ENCODE measurements at places on chromosomes 1 and 21.

GRCh38 chr1:158071138-158071537 is 77.7 kb downstream of the KIRREL1 start:
- DNase-seq, result no peak

DNA sequence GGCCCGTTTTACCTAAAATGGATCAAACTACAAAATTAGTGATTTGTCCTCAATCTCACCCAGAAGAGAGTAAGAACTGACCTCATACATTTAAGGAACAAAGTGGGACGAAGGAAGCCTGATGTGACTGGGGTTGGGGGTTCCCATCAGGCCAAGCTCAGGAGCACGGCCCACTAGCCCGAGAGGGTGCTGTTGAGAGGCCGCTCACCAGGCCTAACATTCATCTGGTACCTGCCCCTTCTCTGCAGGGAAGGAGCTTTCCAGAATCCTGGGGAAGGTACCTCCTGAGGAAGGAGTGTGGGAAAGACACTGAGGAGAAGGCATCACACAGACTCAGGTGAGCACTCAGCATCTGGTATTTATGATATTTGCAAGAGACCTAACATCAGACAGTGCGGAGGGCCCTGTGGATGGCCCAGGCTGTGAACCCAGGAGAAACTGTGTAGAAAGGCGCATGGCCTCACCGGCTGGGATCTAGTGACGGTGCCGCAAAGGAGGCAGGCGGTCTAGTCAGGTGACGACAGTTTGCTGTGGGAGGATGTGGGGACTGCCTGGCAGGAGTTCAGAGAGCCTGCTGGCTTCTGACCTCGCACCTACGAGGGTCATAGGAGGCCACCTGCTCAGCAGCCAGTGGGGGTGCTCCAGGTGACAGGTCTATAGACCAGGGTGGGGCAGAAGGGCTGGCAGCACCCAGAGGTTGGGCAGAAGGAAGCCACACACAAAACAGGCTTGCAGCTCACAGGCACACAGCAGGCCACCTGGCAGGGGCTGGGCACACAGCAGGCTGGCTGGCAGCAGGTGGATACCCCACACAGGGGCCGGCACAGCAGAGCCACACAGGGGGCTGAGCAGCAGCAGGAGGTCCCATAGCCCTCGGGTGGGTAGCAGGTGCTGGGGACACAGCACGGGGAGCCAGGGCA is 543 bp downstream of the KRTAP12-4 start:
- no peak for DNase-seq

DNA sequence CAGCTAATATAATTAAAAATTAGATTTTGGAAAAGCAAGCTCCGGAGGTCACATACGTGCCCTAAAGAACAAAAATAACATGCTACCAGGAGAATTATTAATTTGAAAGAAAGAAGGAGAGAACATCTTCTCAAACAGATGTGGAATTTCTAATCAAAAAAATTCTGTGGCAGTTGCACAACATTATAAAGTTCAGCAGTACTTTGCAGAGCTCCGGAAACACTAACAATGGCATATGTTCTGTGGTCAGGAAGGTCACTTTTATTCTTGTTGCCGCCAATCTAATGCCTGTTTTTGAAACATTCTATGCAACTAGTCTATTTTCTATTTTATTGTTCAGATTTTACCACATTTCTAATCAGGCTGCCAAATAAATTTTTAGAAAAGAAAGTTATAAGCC is 186.8 kb downstream of the SMYD3 start:
- DNase-seq, result no peak

DNA sequence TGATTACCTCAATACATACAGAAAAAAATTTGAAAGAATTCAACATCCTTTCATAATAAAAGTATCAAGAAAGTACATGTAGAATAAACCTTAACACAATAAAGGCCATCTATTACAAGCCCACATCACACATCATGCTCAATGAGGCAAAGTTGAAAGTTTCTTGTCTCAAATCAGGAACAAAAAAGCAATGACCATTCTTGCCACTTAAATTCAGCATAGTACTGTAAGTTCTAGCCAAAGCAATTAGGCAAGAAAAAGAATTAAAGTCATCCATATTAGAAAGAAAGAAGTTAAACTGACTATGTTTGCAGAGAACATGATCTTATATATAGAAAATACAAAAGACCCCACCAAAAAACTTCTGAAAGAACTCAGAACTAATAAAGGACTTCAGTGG is 44.5 kb downstream of the KCNT2 start:
- DNase-seq, result no peak

- no peak for DNase-seq
These were observed 95.0 kb downstream of the RAVER2 start for GRCh38 chr1:64839732-64840405.

DNA sequence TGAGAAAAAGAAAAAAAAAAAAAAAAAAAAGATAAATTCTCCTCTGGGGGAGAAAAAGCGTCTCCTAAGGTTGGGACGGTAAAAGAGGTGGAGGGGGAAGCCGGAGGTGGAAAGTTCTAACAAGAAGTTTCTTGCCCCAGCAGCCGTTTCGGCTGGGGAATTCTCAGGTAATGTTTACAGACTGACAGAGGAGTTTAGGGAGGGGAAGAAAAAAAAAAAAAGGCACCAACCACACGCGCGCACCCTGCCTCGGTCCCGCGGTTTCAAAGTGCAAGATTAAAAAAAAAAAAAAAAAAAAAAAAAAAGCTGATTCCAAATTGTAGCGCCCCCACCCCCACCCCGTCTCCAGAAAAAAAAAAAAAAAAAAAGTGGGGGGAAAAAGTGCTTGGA is 504 bp downstream of the DHRS3 start:
- peak; percentile 65 for DNase-seq

GRCh38 chr1:101293461-101294051 is 56.7 kb downstream of the S1PR1 start:
- DNase-seq, result peak; percentile 44

- no peak for DNase-seq
These were observed 23.3 kb downstream of the NAV1 start for GRCh38 chr1:201562257-201562656.

DNA sequence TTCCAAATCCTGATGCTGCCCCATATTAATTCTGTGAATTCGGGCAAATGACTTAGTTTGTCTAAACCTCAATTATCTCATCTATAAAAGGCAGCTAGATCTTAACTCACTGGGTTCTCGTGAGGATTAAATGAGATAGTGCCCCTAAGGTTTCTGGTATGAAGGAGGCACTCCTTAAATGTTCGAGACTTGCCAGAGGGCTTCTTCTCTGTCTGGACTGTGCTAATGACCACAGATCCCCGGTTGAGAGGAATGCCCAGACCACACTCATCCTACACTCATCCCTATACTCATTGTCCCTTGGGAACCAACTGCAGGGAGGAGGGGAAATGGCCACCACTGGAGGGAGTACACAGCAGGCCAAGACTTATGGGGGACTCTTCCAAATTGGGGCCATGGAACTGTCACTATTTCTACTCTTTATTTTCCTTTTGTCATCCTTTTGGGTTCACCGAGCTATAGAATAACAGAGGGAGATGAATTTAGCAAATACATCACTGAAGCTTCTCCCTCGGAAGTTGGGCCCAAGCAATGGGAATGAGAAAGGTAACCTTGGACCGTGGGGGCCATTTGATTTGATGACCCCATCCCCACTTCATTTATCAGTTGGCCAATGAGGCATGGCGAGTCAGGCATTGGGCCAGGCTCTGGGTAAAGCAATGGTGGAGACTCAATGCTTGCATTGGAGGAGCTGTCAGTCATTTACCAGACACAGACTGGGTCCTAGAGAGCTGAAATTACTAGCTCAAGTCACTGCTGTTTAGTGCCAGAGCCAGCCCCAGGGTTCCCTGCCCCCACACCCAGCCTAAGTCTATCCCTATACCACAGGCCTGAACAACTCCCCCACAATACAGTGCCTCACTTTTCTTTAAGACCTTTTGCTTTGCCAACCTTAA is 5.1 kb downstream of the ATF3 start:
- DNase-seq, result no peak

DNA sequence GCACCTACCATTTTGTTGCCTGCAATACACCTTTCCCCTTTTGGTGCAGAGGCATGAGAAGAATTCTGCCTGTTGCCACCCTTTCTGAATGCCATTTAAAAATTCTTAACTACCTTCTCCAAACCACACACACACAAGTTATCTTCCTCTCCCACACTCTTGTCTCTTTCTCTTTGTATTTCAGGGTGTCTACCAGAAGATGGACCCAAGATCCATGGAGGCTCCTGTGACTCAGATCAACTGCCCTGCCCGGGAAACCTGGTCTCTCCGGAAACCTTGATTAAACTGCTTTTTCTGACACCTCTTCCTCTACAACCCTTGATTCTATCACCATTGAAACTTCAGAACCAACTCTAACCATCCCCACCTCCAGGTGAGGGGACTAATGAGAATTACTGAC is 2.4 kb upstream of the TARS2 start:
- DNase-seq, result no peak

DNA sequence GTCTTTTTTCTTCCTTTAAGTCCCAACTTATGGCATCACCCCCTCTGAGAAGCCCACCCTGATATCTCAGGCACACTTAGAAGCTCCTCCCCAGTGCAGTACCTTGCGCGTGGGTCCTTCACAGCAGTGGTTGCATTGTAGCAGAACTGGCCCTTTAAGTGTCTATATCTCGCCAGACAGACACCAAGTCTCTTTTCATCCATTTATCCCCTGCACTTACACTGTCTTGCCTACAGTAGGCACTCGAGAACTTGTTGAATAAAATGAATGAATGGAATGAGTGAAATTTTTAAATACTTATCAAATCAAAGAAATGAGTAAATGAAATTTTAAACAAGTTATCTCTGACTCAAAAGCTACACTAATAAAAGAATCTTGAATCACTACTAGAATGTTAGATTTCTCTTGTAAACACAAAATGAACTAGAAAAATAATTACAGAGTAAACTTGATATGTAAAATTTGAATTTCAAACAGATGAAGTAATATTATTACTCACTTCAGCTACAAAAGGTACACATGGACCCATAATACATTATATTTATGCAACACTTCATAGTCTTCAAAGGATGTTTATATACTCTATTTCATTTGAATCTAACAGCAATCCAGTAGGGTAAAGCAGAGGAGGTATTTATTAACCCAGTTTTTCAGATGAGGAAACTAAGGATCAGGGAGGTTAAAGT is 54.7 kb upstream of the MAN1A2 start:
- peak; percentile 54 for DNase-seq

GRCh38 chr1:150596095-150596892 is 16.9 kb upstream of the MCL1 start:
- no peak for DNase-seq

GRCh38 chr1:48048980-48049379 is 51.8 kb upstream of the TRABD2B start:
- DNase-seq, result no peak

DNA sequence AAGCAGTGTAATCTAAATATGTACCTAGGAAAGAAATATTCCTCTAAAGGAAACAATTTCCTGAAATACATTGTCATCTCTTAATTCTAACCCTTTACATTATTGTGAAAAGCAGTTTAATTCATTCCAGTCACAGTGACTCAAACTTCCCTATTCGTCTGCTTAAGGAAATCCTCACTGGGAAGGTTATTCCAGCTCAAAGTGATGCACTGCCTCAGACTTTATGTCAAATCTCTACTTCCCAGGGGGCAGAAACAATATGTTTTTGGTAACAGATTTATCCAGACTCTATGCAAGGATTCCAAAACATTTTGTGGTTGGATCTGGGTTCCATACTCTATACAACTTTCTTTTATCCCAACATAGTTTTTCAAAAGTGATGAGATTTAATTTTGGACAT is 145.2 kb downstream of the NTMT2 start:
- DNase-seq, result no peak

GRCh38 chr1:214548988-214549387 is 2.4 kb downstream of the PTPN14 start:
- no peak for DNase-seq

- no peak for DNase-seq
These were observed 11.5 kb downstream of the MCOLN2 start for GRCh38 chr1:84985365-84985764.

DNA sequence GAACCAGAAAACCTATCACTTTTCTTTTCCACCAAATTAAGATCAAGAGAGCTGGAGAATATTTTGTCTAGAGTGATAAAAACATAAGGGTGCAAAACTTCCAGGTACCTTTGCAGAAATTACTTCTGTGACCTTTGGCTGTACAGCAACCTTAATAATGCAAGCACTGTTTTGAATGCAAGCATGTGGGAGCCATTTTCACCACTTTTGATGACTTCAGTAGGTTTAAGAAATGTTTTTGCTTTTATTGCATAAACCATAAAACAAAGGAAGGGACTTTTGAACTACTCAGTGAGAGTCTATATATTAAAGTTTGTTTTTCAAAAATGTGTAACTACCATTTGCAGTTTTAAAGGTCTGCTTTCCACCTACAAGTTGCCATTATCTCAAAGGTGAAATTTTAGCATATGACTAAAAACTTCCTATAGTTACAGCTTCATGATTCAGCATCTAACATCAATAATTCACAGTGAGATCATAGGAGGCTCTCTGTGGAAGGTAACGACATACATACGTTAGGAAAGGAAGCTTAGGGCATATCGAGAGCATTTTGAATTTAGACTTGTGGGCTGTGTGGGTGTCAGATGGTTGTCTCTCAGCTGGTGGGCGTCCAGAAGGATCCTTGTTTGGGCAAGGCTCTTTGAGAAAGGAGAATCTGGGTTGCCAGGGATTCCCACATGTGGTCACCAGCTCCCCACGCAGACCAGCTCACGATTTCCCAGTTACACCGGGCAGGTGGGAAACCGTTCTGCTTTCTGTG is 1.1 kb upstream of the GADD45A start:
- peak; percentile 28 for DNase-seq

- no peak for DNase-seq
These were observed 22.9 kb upstream of the LEFTY2 start for GRCh38 chr1:225963735-225964530.

DNA sequence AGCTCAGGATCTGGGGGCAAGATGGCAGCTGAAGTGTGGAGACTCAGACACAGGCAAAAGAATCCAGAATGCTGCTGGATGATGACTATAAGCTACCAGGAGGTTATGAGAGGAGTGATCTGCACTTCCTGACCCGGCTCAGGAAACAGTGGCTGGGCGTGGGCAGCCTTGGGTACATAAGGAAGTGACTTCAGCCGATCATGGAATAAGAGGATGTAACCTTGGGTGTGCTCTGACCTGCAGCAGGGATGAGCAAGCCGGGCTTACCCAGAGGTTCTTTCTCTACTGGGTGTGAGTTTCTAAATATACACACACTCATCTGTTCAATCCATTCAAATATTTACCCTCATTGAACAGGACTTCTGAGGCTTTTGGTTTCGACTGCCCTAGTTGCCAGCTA is 62.7 kb downstream of the CD34 start:
- DNase-seq, result no peak

GRCh38 chr1:10209590-10209904 is 823 bp upstream of the KIF1B start:
- DNase-seq, result no peak

- DNase-seq, result no peak
These were observed 41.7 kb downstream of the USP48 start for GRCh38 chr1:21741206-21741605.
